Endothelial cell (in vitro differentiated cells): ENCODE measurements at places on chromosomes 11 and 22.
A peak's percentile ranks its signal among the peaks of the same experiment; 100 is the strongest.

DNA sequence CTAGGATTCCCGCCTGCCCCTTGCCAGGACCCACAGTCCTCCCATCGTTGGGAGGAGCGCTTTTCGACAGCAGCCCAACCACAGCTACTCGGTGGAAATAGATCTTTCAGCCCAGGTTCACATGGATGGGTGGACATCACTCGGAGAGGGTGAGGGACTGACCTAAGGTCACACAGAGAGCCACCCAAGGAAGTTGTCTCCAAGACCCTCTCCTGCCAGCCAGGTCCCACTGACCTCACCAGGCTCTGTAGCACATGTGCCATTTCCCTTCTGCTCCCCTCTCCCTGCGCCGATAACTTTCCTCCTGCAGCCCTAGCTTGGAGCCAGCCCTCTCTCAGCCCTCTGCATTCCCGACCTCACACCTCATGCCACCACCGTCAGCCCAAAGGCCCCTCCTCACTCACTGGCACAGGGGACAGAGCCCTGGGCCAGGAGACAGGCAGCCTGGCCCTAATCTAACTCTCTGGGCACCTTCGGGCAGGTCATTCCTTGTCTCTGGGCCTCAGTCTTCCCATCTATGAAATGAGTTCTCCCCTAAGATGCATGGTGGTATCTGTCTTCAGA lies 4.7 kb downstream of the KCNJ4 start:
- no peak for DNase-seq

DNA sequence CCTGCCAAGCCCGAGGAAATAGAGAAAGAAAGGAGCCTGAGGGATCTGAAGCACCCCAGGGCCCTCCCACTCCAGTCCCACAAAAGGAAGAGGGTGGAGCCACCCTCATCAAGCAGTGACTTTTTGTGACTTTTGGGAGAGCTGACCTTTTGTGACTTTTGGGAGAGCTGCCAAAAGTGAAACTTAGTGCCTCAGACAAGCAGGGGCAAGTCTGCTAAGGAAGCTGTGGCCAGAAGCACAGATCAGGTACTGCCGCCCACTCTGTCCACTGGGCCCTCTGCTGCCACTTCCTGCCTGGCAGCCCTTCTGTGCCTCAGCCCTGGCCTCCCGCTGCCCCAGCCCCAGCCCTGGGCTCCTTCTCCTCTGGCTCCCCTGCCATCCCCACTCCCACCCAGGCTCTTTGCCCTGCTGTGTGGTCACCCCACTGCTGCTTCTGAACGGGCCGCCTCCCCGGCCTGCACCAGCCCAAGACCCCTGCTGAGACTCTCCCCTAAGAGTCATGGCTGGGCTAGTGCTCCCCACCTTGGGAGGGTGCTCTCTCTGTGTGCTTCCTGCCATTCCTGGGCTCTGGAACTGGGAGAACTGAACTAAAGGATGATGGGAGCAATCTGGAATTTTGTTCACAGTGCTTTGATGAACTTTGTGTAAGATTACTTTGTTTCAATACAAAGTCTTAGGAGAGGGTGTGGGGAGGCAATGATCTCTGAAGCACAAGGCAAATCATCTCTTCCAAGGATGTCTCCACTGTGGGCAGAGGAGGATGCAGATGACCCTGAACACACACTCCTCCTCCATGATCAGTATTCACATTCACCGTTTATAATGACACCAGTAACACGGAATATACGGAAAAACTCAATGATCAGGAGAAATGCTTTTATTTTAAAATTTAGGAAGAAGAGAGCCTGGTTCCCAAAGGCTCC lies at the start of gene APOBEC3H:
TSS of gene APOBEC3H (plus strand) at position 147 of the 923 bp plus-strand sequence. CDS start 3,035 bp downstream, outside the sequence.
- DNase-seq: no peak

DNA sequence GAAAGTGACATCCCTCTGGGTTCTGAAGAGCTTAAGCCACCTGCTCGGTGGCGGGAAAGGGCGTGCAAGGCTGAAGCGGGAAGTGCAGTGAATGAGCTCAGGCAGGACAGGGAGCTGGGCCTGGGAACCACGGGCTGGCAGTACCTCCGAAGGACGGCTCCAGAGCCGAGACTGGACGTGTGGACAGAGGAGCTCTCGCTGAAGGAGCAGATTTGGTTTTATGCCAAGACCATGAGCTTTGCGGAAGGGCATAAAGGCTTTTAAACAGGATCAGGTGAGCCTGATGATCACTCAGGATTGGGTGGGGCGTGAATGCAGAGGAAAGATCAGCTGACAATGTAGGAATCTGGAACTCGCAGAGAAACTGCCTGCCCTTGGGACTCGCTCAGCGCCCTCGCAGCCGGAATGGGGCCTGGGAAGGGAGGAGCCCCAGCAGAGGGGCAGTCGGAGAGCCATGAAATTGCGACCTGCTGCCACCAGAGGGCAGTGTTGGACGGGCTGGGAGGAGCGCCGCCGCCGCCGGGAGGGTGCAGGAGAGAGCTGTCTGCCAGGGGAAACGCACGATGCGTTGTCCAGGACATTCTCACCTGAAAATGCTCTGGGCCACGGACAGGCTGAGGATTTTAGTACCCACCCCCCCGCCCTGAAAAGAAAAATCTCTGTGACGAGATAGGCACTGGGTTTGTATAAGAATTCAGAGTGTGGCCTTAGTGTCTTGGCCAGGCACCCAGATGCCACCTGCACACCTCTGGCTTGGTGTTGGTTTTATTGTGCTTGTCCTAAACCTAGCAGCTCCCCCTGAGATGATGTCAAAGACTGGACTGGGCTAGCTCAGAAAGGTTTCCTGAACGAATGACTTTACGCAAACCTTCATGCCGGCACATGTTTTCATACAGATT lies 324.4 kb downstream of the NTM start:
- DNase-seq: peak; percentile 95

GRCh38 chr22:27670701-27671412 lies 130.7 kb downstream of the MN1 start:
- peak; percentile 77 for DNase-seq

DNA sequence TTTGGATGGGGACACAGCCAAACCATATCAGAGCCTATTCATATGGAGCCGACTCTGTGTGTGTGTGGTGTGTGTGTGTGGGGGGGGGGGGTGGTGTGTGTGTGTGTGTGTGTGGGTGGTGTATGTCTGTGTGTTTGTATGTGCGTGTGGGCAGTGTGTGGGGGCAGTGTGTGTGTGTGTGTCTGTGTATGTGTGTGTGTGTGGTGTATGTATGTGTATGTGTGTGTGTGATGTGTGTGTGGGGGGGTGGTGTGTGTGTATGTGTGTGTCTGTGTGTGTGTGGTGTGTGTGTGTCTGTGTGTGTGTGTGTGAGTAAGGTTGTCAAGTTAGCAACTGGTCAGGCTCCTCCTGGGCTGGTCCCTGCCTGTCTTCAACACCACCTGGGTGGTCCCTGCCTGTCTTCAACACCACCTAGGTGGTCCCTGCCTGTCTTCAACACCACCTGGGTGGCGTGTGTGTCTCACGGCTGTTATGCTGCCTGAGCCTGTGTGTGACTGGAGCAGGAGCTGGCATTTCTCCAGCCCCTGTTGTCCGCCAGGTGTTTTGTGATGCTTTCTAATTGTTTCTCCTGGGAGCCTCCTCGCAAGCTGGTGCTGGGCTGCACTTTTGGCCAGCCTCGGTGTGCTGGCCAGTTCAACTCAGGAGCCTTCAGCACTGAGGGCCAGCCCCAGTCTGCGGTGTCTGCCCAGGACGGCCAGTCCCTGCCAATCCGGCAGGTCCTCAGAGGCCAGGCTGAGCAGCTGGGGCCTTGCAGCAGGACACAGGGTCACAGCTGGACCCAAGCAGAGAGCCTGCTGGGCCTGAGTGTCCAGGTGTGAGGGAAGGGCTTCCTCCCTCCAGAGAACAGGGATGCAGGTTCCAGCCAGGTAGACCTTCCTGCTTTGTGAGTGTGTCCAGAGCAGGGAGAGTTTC lies 21.5 kb upstream of the PVALB start:
- DNase-seq: no peak

DNA sequence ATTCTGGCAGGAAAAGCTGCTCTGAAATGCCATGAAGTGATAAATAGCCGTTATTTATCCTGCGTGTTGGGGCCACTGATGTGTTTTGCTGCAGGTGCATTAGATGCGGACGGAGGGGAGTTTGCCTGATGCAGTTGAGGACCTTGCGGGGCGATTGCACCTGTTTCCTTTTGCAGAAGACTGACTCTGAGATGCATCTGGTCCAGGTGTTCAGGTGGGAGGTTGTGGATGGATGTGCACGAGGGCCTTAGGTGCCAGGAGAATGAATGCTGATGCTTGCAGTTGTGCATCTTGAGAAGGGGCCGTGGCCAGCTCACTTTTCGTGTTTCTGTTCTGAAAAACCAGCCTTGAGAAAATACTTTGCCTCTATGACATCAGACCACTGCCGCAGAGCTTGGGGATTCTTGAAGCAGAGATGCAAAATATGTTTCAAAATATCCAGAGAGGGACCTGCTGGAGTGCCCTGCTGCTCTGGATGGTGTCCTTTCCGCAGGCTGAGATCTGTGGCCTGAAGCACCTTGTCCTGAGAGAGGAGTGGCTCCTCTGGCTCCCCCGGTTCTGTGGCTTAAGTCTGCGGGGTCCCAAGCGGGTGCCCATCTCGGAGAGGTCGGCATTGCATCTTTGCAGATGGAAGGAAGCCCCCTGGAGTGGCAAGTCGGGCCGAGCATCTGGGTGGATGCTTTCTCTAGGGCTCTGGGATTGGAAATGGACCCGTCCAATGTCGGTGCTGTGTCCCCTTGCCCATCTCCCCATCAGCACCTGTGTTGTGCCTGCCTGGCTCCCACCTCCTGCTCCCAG lies 1031.1 kb downstream of the TBC1D22A start:
- DNase-seq: no peak

- no peak for DNase-seq
These were observed 83.9 kb downstream of the FEZ1 start for GRCh38 chr11:125412177-125412496.

DNA sequence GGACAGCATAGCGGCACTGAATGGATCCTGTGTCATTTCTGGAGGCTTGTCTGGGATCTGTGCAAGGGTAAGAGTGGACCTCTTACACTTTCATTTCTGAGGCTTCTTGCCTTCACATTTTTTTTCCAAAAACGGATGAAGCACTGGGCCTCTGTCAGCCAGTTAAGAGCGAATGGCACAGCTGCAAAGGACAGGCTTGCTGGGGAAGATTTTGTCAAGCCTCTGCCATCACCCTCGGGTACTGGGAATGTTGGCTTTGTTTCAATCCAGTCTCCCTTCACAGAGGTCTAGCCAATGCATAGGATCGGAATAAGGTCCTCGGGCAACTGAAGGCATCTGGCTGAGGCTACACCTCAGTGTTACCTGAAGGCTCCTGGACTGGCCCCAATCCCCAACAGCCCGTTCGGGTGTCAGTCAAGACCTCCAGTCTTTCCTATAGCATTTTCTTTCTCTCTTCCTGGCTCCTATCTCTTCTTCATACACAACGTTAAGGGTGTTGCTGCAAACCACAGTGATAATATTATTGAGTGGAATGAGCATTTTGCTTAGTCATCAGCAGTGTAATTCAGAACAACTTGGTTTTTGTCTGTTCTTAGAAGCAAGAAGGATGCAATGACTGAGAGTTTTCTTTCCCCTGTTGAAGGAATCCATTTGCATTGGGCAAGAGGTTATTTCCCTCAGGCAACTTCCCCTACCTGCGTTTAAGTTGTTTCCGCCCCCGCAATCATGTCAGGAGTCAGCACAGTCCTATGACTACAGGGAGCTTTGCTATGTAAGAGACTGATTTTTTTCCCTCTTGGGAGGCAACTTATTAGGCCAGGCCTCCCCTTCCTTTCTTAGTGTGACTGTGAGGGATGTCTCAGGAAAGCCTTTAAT lies 22.8 kb downstream of the NPAT start:
- DNase-seq: no peak

DNA sequence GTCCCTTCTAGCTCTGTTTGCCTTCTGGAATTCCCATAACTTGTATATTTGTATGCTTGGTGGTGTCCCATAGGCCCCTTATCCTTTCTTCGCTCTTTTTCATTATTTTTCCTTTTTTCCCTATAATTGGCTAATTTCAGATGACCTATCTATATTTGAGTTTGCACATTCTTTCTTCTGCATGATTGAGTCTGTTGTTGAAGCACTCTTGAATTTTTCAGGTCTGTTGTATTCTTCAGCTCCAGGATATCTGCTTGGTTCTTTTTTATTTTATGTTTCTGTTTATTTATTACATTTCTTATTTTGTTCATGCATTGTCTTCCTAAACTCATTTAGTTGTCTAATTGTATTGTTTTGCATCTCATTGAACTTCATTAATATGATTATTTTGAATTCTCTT lies 28.0 kb downstream of the NCAM1 start:
- no peak for DNase-seq

GRCh38 chr22:46528121-46528610 lies 9.3 kb downstream of the CELSR1 start:
- no peak for DNase-seq

DNA sequence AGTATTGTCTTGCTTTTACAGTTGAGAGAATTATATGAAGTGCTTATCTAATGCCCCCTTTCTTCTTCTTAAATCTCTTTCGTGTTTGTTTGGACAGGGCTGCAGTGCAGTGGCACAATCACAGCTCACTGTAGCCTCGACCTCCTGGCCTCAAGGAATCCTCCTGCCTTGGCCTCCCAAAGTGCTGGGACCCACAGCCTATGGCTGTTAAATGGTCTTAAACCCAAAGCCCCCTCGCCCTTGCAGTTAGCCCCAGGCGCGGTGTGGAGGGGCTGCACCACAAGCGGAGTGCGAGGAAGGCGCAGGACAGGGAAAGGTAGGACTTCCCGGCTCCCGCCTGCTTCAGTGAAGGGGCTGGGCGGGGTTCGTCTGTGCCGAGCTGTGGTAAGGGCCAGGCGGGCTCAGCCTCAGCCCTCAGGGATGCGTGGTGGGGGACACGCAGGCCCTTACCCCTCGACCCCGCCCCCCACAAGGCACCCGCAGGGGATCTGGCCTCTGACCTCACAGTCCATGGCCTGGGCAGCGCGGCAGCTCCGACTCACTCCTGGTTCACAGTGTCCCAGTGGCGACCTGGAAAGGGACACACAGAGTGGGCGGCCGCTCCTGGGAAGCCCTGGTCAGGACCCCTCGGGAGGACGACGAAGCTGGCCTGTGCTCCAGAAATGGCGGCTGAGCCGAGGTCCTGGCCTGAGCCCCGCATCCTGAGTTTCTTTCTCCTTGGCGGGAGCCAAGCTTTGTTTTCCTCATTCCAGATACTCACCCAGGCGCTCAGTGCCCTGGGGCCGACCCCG lies 24.5 kb downstream of the BID start:
- no peak for DNase-seq

- peak; percentile 70 for DNase-seq
These were observed 8.8 kb upstream of the CUL5 start for GRCh38 chr11:107999759-108000455.

DNA sequence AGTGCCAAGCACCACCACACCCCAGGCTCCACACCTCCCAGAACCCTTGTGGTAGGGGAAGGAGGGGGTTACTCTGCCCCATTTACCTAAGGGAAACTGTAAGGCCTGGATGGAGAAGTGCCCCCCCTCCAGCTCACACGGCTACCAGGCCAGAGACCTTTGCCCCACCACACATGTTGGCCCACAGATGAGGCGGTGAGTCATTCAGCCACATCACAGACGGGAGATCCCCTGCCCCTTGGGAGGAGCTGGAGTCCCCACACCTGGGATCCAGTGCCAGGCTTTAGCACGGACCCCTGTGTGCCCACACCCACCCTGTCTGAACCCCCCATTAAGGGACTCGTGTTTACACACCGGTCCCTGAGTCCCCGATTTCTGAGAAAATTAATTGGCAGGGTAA lies 24.9 kb downstream of the CDKN1C start:
- DNase-seq: no peak
